GM03348 (cell line): ENCODE measurements at places on chromosomes 3 and 15.

DNA sequence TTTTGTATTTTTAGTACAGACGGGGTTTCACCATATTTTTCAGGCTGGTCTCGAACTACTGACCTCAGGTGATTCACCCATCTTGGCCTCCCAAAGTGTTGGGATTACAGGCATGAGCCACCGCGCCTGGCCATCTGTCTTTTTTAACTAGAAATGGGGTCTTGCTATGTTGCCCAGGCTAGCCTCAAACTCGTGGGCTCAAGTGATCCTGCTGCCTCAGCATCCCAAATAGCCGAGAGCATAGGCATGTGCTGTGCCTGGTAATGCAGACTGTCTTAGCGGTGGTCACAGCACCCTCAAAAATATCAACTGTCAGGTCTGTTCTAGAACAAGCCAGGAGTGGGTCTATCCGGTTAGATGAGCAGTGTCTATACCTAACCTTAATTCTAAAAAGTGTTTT lies 48.2 kb downstream of the SPATA12 start:
- DNase-seq: no peak

GRCh38 chr3:7917443-7918151 lies 584.0 kb upstream of the LMCD1 start:
- DNase-seq: no peak

DNA sequence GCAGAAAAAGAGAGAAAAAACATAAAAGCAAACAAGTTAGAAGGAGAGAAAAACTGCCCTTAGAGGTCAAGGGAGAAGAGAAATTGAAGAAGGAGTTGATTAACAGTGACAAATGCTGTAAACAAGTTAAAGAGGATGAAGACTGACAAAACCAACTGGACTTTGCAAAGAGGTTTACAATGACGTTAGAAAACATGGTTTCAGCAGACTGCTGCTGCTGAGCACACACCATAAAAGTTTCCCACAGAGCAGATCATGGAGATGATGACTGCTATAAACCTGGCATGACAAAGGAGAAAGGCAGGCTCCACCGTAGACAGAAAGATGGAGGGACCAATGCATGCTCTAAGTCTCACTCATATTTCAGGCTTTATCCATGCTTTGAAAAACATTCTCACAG lies 78.7 kb downstream of the POLQ start:
- no peak for DNase-seq

DNA sequence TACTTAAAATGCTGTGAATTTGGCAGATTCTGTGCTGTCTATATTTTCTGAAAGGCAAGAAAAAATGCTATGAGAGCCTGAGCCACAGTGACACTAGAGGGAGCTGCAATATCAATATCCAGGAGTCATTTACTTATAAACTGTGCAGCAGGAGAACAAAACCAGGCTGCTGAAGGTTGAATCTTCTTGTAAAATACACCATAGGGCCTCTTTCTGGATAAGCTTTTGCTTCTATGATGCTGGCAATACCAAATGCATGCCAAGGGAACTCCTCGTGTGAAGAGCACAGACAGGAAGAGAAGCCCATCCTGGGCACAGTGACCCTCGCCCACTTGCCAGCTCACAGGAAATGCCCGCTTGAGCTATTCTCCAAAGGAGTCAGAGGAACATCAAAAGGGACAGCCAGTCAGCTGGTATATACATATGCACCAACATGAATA lies 48.0 kb upstream of the TSPAN3 start:
- DNase-seq: peak; percentile 70

DNA sequence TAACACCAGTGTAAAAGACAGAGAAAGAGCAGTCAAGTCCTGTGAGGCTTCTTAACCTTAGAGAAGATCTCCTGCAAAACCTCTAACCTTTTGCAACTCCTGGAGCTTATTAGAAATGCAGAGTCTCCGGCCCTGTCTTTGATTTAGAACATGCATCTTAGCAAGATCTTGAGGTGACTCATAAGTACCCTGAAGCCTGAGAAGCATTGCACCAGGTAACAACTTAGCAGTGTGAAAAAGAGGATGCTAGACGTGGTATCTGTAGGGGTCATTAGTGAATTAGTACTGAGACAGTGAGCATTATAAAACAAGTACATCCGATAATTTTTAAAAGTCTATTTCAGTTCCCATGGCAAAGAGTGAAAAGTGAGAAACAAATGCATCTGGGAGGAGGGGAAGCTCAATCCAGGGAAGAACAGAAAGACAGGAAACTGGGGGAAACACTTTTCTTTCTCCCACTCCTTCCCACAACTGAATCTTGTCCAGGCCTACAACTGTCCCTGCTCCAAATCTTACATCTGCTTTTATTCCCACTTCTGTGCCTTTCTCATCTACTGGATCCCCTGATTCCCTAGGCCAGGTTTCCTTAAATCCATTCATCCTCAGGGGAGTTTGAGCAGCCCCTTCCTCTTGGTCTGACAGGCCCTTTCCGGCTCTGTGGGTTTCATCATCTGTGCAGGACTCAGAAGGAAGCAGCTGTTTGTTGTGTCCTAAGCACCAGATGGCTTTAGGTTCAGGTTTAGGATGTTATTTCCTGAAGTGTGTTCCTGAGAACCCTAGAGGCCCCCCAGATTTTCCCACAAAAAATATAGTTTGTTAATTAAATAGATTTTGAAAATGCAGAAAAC lies 128.1 kb upstream of the IL12A start:
- no peak for DNase-seq

DNA sequence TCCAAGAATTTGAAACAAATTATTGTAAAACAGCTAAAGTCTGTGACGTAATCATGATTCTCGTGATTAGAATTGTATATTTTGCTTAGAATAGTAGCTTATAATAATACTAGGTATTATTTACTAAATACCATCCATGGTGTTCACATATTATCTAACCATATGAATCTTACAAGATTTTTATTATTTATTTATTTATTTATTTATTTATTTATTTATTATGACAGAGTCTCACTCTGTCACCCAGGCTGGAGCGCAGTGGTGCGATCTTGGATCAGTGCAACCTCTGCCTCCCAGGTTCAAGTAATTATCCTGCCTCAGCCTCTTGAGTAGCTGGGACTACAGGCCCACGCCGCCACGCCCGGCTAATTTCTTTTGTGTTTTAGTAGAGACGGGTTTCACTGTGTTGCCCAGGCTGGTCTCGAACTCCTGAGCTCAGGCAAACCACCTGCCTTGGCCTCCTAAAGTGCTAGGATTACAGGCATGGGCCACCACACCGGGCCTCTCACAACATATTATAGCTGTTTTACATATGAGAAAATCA lies 173.5 kb downstream of the EPHA3 start:
- DNase-seq: no peak

DNA sequence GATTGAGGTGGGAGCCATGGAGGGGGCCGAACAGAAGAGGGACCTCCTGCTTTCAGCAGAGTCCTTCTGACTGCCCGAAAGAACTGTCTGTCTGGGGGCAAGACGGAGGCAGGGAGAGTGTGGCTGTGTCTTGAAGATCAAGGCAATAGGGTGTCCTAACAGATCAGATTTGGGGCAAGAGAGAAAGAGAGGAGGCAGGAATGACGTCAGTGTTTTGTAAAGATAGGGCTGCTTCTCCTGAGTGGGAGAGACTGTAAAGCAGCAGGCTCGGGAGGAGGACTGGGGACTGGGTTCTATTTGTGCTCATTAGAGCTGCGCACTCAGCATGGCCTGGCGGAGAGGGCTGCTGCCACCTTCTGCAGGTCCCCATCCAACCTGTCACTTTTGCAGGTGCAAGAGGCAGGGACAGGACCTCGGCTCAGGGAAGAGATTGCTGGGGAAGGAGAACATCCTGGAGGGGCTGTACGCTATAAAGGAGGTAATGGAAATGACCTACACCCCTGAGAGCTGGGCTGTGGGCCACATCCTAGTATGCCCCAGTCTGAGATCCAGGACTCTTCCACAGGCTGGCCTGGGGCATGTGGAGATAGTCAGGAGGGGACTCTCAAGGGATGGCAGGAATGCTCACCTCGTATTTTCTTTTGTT lies 29.0 kb upstream of the FGD5 start:
- DNase-seq: no peak

GRCh38 chr3:164030194-164030593 lies 1048.1 kb downstream of the SI start:
- no peak for DNase-seq

- no peak for DNase-seq
These were observed 10.6 kb downstream of the XXYLT1 start for GRCh38 chr3:195260280-195260905.

GRCh38 chr15:76169018-76169417 lies 109.2 kb downstream of the TMEM266 start:
- peak; percentile 56 for DNase-seq

GRCh38 chr15:74580538-74581350 lies 34.9 kb upstream of the CLK3 start:
- DNase-seq: no peak

DNA sequence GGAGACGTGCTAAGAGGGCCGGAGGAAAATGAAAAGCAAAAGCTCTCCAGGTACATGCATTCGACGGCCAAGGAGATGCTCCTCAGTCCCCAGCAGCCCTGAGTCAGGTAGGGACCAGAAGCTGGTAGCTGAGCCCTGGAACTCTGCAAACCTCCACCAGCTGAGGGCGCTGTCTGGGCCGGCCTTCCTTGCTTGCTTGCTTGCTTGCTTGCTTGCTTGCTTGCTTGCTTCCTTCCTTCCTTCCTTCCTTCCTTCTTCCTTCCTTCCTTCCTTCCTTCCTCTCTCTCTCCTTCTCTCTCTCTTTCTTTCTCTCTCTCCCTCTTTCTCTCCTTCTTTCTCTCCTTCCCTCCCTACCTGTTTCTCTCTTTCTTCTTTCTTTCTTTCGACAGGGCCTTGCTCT lies 94.6 kb upstream of the RASGRF1 start:
- DNase-seq: no peak

DNA sequence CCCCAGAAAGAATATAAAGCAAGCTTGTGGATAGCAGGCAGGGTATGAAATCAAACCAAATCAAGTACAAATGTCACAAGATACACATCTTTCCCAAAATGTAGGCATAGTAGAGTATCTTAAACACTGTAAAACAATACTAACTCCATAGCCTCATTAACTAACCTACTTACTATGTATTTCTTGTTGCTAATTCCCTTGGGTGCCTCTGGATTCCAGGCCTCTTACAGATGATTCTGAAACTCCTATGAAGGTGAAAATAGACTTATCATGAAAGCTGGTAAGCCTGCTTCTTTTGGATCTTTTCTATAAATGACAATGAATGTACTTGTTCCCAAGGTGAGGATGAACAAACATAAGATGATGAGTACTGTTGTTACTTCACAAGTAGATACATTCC lies 93.8 kb downstream of the FRMD5 start:
- no peak for DNase-seq

- DNase-seq: no peak
These were observed 23.7 kb downstream of the TPRA1 start for GRCh38 chr3:127566833-127567232.

DNA sequence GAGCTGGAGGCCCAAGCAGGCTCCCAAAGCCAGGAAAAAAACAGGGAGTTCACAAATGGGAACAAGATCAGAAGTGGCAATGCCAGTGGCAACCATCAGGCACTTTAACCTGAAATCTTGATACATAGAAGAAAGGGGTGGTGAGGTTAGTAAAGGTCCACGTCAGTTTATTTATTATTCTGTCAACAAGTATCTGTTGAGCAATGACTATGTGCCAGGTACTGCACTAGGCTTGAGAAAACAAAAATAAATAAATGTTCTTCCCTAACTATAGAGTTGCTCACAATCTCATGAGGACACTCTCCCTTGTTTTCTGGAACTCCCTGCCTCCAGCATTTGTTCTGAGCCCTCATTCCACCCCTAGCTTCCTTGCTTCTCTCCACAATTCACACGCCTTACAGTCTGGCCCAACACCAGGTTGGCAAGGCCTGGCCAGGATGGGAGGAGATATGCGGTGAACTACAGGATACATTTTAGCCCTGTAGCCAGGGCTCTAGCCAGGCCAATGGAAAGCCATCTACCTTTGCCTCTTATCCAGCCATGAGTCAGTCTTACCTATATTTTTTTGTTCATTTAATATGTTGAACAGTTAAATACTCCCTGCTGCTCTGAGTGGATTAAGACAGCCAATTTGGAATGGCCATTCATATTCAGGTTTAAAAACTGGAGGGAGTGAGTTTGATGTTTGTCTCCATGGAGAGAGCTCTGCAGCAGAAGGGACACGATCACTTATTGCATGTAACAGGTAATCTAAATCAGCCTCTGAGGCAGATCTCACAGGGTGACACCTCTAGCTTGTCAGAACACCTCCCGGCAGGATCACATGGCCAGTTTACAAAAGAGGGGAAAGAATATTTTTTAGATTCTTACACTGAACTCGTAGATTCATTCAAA lies 161.9 kb upstream of the ATP11B start:
- no peak for DNase-seq

- DNase-seq: peak; percentile 62
These were observed 116.3 kb downstream of the TMCO5A start for GRCh38 chr15:38050529-38051448.

DNA sequence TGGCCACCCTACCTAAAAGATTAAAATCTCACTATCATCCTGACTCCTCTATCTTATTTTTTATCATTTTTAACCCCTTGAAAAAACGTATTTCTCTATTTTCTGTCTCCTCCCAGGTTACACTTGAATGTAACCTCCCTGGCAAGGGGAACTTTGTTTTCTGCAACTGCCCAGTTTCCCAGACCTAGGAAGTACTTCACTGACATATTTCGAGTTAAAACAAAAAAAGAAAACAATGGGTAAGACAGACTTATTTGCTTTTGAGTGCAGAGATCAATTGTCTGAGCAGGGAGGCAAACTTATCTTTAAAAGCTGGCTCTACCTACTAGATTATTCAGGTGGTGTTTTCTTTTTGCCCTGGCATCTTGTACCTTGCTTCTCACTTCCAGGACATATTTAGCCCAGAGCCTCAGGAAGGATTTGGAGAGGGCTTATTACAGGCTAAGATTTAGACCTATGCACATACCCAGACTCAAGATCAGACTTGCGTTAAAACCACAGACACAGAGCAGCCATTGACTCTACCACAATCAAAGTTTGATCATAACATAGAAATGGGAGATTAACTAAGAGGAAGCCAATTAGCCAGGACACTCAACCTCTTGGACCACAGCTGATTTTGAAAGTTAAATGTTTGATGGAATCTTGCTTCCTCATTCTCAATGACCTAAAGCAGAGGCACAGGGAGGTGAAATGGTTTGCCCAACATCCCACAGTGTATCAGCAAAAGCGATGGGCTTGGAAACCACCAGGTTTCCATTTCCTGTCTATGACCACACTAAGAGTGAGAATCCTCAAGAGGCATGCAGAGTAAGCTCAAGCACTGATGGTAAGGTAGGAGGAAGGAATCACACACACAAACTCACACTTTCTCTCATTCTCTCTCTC lies 169.5 kb upstream of the THBS1 start:
- no peak for DNase-seq

GRCh38 chr3:32869513-32870047 lies 51.8 kb downstream of the TRIM71 start:
- DNase-seq: no peak

DNA sequence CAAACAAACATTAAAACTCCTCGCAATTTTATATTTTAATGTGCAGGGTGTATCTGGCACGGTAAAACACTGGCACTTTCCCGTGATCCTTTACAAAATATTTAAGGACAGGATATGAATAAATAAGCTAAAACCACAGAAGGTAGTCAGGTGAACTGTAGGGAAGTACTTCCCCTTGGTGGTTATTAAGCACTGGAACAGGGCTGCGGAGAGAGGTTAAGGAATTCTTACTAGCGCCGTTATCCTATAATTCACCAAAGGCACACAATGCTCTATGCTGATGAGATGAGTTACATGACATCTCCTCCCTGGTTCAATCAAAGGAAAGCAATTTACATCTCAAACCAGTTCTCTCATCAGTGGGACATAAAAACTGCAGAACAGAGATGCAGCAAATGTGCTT lies 289.8 kb downstream of the ZBTB20 start:
- no peak for DNase-seq

- DNase-seq: peak; percentile 45
These were observed 28.0 kb upstream of the HEG1 start for GRCh38 chr3:125083776-125084175.

GRCh38 chr15:66868918-66869317 lies 166.9 kb downstream of the SMAD6 start:
- no peak for DNase-seq
